ENCODE measurements at places on chromosomes 12 and 14. TPM values are rescaled to one million over a fixed set of nuclear protein-coding genes. Genes with fewer than 3 reads are reported as not detected.

Gene NGB
- not detected for total RNA-seq

Gene MANSC1
- 4.2 TPM for total RNA-seq

Gene ZNF26
- 8.0 TPM for total RNA-seq

Gene ITGB7
- total RNA-seq = 0.80 TPM

Gene MRPL42
- 44.9 TPM for total RNA-seq

Gene AICDA
- 0.40 TPM for total RNA-seq

Gene LRRIQ1
- total RNA-seq = 0.53 TPM

Gene CCDC88C
- total RNA-seq = 12.5 TPM

Gene IAPP
- not detected for total RNA-seq

Gene FCF1
- total RNA-seq = 21.9 TPM

Gene DNAL1
- total RNA-seq = 9.3 TPM

Gene RFX4
- 0.09 TPM for total RNA-seq

Gene TPH2
- not detected for total RNA-seq

Gene ASPG
- total RNA-seq = 0.71 TPM

Gene ACSM4
- not detected for total RNA-seq

Gene FGF23
- 0.04 TPM for total RNA-seq

Gene CYP27B1
- 0.62 TPM for total RNA-seq

- peak; percentile 91 for DNase-seq
Measured at GRCh38 chr14:75711796-75712211, 50.8 kb downstream of the TTLL5 start.

- DNase-seq = no peak
Measured at GRCh38 chr12:106046301-106046846, 92.4 kb downstream of the NUAK1 start.

GRCh38 chr14:54175298-54175942, 218.8 kb upstream of the BMP4 start:
- peak; percentile 85 for DNase-seq

DNA sequence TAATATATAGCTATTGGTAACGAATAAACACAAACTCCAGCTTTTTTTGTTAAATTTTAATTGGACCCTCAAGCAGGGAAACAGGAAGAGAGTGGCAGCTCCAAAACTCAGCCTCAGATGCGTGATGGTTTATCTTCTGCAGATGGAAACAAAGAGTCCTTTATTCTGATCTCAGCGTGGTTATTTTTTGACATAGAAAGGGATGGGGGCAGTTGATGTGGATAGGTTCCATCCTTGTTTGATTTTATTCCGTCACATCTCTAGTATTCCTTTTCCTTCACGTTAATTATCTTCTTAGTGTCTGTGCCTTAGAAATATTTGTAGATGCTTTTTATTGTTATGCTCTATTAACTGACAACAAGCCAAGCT, 447.6 kb upstream of the SEL1L start:
- no peak for DNase-seq

- DNase-seq = peak; percentile 81
Measured at GRCh38 chr12:89980236-89980635, 271.6 kb upstream of the ATP2B1 start.

DNA sequence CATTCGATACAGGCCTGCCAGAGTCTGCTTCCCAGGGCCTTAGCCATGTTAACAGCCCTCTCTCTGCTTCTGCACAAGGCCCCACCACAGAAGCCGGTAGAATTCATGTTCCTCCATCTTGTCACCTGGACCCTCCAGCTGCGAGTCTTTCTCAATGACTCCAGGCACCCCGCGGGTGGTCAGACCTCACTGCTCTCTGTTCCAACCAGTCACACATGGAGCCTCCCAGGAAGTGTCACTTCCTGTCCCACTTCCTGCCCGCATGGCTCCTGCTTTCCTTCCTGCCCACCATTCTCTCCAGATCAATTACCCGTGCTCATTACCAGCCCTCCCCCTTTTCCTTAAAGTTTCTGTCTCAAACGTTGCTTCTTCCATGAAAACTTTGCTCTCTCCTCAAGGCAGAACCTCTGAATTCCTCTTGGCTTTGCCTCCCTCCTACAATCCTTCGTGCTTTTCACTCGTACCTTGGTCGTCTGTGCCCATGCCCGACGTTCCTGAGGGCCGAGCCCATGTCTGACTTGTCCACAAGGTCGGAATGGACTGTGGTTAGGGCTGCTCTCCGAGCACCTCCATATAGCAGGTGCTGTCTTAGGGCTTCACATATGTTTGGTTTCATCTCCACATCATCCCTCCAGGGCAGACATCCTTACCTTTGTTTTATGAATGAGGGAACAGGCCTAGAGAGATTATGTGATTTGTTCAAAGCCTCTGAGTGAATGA, 172.1 kb downstream of the TSPAN9 start:
- DNase-seq = no peak

- DNase-seq = no peak
Measured at GRCh38 chr14:103731916-103732867, 16.6 kb downstream of the ZFYVE21 start.

- DNase-seq = no peak
Measured at GRCh38 chr14:86639146-86639545, 1109.2 kb downstream of the FLRT2 start.

- DNase-seq = peak; percentile 85
Measured at GRCh38 chr14:75274899-75275569, 3.6 kb upstream of the FOS start.

DNA sequence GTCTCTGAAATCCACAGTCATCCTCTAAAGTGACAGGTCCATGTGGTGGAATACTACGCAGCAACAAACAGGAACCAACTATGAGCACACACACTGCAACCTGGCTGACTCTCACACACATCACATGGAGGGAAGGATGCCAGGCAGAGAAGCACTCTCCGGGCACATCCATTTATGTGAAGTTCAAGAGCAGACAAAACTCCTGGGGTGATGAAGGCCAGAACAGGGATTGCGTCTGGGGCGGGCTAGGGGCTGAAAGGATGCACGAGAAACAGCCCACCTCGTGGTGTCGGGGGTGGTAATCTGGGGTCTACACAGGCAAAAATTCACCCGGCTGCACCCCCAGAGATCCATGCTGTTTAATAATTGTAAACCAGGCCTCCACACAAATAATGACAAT, 100.2 kb downstream of the DICER1 start:
- DNase-seq = no peak

- DNase-seq = no peak
Measured at GRCh38 chr14:35557221-35557747, 23.3 kb downstream of the INSM2 start.

DNA sequence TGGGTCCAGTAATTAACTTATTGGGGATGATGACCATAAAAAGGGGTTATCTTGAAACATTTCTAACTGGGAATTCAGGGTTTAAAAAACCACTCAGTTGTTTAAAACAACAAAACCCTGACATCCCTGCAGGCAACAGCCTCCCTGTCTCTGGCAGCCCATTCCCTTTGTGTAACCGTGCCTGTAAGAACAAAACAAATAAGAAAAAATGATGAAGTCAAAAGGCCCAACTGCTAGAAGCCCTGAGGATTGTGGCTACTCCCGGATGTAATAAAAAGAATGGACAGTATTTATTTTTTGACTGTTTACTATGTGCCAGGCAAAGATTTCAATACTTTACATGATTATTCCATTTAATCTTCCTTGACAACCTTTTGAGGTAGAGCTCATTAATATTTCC, 75.3 kb downstream of the TMCC3 start:
- DNase-seq = no peak

- DNase-seq = no peak
Measured at GRCh38 chr12:117049295-117049694, 49.9 kb downstream of the TESC start.

DNA sequence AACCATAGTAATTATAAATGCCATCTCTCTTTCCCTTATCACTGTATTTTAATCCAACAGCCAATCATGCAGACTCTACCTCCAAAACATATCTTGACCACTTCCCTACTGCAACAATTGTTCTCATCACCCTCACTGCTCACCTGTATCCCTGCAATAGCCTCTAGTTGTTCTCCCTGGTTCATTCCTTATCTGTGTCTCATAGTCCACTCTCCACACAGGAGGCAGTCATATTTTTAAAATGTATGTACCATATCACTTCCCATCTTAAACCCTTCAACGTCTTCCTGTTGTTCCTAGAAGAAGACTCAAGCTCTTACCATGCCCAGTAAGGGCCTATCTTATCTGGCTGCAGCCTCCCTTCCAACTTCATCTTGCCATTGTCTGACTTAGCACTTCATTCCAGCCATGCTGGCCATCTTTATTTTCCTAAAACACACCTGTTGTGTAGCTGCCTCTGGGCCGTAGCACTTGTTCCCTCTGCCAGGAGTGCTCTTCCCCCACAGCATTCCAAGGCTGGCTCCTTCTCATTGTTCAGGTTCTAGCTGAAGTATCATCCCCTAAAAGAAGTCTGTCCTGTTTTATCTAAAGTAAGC, 27.8 kb upstream of the BHLHE41 start:
- DNase-seq = no peak

DNA sequence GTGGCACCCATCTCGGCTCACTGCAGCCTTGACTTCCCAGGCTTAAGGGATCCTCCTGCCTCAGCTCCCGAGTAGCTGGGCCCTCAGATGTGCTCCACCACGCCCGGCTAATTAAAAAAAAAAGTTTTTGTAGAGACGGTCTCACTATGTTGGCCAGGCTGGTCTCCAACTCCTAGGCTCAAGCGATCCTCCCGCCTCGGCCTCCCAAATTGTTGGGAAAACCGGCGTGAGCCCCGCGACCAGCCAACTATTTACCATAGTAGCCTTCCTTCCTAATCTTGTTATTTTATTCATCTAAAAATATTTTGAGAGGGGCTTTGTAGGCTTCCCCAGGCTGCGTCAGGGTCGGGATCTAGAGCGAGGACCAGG, 25.4 kb upstream of the YY1 start:
- no peak for DNase-seq

GRCh38 chr14:75640876-75641275, 19.8 kb downstream of the ERG28 start:
- no peak for DNase-seq

DNA sequence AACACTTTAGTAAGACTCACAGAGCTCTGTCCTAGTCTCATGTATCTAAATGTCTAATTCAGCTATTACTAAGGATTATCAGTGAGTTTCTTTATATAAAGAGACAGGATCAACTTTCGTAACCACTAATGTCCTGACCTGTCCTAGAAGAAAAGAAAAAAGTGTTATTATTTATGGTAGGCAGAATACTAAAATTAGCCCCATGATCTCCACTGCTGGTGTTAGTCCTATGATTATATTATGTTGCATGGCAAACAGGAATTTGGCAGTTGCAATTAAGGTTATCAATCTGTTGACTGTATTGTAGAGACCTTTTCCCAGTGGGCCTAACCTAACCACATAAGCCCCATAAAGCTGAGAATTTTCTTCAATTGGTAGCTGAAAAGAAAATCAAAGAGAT, 132.9 kb upstream of the DIO2 start:
- DNase-seq = no peak

- DNase-seq = no peak
Measured at GRCh38 chr12:4960030-4960429, 50.3 kb downstream of the KCNA1 start.

DNA sequence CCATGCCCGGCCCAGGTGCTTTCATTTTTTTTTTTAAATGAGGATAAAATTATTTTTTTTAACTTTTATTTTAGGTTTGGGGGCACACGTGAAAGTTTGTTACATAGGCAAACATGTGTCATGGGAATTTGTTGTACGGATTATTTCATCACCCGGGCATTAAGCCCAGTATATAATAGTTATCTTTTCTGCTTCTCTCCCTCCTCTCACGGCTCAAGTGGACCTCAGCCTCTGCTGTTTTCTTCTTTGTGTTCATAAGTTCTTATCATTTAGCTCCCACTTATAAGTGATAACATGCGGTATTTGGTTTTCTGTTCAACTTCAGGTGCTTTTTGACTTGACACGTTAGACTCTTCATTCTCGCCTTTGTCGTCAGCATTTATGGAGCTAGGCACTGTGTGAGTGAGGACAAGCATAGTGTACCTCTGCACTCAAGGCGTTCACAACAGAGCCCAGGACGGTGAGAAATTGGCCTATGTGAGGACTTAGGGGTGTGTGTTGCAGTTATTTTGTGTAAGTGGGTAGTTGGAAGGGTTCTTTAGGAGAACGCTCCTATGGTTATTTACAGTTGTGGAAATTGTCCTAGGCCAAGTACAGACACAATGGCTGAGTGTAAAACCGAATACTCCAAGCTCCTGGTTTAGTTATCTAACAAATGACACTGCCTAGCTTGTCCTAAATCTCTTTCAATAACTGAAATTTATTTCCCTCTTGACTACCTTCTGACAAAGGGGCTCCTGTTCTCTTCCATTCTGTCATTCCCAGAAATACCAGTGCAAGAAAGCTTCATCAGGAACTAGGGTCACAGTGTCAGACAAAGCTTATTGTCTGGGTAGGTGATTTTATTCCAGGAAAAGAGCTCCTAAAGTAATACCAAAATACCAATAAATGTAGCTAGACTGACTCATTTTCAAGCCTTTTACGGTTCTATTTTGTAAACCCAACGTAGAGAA, 200.5 kb upstream of the PRICKLE1 start:
- no peak for DNase-seq

GRCh38 chr14:81516986-81517797, 16.5 kb downstream of the SEL1L start:
- DNase-seq = peak; percentile 81

- no peak for DNase-seq
Measured at GRCh38 chr14:31137214-31137889, 70.2 kb downstream of the HECTD1 start.

DNA sequence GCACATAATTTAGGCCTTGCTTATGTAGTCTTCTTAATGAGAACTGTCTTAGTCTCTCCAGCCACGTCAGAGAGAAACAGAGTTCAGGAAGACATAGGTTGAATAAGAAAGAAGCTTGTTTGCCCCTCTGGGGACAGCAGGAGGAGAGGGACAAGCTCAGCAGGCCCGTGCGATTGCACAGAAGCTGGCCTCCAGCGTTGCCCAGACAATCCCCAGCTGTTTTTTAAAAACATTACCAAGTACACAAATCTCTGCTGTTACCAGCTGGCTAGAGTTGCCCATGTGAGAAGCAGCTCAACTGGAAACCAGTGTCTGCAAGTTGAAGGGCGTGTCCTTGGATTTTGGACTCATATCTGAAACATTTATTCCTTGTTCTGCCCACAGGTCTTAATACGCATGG, 232.6 kb downstream of the EFCAB11 start:
- peak; percentile 68 for DNase-seq

GRCh38 chr12:90237841-90238240, 529.2 kb upstream of the ATP2B1 start:
- no peak for DNase-seq

GRCh38 chr14:45332360-45332988, 79.5 kb upstream of the MIS18BP1 start:
- no peak for DNase-seq

GRCh38 chr12:113151655-113152054, 2.1 kb downstream of the CFAP73 start:
- no peak for DNase-seq
